ENCODE measurements at places on chromosomes 6 and 20.
A peak's percentile ranks its signal among the peaks of the same experiment; 100 is the strongest.

DNA sequence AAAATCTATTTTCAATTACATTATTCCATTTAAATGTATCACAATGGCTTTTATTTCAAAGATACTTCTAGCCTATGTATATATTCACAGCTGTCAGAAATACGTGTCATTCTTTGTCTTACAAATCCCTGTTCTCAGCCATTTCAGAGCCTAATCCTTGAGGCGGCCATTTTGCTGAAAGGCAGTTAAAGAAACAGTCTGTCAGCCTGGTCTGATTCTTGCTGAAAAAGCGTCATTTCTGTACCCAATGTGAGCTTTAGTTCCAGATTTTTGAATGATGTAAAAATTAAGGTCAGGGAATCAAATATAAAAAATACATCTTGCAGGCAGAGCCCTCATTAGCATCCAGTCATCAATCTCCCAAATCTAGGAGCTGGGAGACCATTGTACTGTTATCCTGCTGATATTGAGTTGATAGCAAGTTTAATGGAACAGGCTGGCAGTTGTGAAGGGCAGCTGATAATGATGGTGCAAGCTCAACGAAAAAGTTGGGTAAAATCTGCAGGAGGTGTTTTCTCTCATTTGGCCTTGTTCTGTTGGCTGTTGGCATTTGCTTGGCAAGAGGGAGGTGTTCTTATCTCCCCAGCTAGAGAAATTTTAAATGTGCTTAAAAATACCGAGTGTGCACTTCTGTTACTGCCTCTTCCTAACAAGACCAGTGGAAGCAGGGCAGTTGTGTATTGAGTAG is 314.8 kb downstream of the SOX4 start:
- no peak for DNase-seq

- no peak for DNase-seq
Measured at GRCh38 chr6:19830171-19830570, 7.0 kb upstream of the ID4 start.

DNA sequence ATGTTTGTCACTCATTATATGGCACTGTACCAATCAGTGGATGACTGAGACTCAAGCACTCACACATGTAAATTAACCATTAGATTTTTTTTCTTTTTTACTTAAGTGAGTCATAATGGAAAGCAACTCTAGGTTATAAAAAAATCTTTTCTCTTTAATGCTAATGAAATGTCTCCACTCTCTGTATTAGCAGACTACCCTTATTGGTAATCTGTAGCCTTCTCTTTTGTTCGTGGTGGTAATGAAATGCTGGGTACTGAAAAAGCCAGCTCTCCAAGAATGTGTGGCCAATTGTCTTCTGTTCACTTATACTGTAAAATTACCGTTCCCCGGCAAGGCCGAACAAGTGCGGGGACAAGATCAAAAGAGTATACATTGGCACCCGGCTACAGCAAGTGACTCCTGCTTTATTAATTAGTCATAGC is 69.0 kb downstream of the AFG1L start:
- no peak for DNase-seq

DNA sequence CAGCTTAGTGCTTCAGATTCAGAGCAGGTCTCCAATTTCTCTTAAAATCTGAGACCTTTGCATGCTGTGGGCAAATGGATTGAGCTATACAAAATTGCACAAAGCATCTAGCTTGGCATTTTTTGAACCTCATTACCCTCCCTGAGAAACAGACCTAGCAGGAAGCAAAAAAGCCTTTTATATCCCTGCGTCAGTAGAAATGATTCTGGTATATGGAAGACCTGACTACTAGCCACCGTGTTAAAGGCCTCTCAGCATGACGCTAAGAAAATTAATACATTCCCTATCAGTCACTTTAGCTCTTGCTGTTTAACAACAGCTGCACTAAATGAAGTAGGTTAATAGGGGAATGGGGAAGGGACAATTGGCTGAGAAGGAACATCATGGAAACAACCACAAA is 110.7 kb upstream of the SMLR1 start:
- DNase-seq = no peak

DNA sequence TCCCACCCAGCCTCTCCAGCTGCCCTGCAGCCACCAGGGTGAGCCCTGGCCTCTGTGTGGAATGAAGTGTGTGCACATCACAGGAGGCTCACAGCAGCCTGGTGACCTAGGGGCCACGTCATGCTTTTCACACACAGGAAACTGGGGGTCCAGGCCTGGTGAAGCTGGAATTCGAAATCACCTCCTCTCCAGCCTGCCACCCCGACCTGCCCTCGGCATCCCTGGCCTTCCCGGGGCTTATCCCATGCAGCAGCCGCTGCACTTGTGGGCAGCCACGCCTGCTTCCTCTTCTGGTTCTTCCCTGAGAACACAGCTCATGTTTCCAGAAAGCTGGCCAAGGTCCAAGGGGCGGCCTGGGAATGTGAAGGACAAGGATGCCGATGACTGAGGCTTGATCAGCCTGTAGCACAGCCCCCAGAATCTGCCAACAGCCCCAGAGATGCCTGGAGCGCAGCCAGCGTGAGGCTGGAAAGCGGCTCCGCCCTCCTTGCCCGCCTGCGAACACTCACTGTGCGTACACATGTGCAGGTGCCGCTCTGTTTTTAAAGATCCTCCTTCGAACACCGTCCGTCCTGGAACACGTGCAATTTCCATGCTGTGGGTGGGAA is 4.2 kb upstream of the NTSR1 start:
- DNase-seq = no peak

- DNase-seq = no peak
Measured at GRCh38 chr6:11023032-11023431, 21.1 kb downstream of the ELOVL2 start.

DNA sequence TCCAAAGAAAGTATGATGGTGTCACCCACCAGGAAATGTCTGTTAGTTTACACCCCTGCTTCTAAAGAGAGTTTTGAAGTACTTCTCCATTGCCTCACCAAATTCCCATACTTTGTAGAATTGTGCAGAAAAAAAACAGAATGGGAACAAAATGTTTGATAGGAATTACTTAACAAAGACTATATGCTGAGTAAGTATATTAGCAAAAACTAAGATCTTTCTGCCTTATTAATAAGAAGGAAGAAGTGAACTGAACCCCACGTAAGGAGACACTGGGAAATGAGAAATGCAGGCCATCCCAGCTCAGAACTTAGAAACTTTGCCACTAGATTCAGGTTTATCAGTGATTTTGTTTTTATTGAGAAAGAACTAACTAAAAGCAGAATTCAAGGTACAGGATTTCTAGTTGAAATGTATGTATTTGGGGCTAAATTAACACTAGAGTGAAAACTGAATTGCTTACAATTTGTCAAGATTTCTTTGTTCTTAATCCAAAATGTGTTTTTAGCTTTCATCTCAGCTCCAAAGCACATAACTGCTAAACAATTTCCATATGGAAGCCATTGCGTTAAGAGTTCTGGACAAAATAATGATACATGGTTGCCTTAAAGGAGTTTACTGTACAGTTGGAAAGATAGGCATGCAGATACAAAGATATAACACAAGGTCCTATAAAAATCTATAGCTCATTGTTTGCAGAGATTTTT is 102.7 kb upstream of the BMP5 start:
- no peak for DNase-seq

GRCh38 chr20:19735446-19735845 is 22.6 kb upstream of the RIN2 start:
- DNase-seq = peak; percentile 64

DNA sequence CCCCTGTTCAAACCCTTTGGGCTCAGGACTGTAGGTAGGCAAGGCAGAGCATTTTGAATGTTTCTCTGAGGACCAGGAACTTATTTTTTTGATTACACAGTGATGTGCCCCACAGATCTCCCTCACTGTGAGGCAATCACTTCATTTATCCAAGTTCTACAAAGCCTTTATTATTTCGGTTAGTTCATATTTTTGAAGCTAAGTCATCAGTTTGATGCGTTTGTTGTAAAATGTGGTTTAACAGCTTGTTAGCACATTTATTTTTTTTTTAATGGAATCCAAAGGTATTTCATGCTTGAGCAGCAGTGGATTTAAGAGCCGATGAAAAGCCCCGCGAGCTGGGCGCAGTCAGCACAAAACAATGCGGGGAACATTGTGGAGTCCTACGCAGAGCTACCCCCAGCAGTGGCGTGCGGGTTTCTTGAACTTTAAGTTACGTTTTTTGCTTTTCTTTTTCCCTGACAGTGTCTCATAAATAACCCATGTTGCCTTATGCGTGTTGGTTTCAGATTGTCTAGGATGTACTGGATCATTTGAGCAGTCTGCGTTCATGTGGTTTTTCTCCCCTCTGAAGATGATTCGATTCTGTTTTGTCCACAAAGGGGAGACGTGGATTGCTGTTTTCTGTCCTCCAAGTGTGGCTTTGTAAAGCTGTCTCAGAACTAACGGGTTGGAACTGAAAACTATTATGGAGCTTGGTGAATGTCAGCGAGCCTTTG is 233.6 kb upstream of the BMP2 start:
- DNase-seq = no peak

GRCh38 chr6:116615937-116616736 is at the start of gene RSPH4A:
TSS of gene RSPH4A (plus strand) at chr6:116616479. CDS start at chr6:116616624, 145 bp downstream.
- DNase-seq = no peak

DNA sequence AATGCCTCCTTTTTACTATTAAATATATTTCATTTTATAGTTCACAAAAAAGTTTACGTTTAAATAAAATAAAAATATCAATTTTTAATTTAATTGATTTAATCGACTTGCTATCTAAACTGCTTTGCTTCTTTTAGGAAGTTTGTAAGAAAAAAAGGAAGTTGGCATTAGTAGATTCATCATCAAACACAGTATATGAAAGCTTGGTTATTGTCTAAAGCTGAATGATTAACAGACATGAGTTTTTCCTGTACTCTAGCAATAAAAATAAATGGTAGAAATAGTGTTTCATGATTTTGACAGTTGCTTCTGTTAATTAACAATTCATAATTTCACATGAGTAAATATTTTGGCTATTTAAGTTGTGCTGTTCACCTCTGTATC is 1285.5 kb upstream of the GJE1 start:
- DNase-seq = no peak

DNA sequence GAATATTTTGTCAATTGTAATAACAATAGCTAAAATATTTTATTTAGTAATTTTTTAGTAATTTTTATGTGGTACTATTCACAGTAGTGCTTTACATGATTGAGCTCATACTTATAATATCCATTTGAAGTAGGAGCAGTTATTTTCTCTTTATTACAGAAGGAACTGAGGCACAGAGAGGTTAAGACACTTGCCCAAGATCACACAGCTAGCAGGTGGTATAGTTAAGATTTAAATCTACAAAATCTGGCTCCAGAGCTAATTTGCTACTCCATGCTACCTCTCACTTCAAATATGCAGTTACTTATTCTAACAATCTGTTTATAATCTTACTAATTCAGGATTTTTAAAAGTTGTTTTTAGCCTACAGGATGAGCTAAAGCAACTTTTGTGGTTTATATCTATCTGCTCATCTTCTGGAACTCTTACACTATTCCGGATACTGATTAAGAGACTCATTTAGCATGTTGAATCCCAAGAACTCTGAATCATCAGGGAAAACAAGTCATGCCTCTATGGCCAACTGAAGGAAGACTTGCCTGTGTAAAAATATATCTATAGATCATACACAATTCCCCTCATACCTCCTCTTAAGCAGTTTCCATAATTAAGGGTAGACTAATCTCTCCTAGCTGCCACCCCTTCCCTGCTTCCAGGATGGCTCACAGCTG is 324.2 kb downstream of the UBE3D start:
- no peak for DNase-seq

DNA sequence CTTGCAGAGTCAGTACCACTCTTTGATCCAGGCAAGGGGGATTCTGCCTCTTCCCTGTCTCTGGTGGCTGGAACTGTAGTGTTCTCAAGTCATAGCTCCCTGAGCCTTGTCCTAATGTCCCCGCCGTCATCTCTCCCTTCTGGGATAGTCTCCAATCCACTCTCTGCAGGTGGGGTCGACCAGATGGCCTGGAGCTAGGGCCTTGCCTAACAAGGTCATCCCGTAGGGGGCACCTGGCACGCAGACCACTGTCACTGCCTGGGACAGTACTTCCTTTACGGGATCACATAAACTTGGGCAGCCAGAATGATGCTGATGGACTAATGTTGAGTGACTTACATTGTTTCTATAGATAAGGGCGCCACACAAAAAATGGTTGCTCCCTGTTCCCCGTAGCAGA is 118.9 kb upstream of the SLC22A23 start:
- DNase-seq = no peak

GRCh38 chr6:69917834-69918233 is 51.5 kb downstream of the COL19A1 start:
- no peak for DNase-seq

GRCh38 chr6:120627612-120628011 is 706.7 kb downstream of the TBC1D32 start:
- no peak for DNase-seq

- no peak for DNase-seq
Measured at GRCh38 chr6:111485342-111485741, 2.3 kb upstream of the REV3L start.

DNA sequence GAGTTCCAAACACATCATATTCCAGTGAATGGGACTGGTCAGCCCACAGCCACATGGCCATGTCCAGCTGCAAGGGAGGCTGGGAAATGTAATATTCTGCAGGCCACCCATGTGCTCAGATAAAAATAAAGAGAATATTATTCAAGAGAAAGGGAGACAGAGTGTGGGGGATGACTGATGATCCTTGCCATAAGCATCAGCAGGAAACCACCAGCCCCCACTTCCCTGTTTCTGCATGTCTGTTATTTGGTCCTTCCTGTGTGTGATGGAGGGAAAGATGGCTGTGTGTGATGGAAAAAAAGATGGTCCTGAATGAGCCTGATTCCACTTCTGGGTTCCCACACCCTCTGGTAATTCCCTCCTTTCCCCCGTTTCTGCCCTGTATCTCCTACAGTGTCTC is 13.1 kb upstream of the RSPO4 start:
- DNase-seq = peak; percentile 31

DNA sequence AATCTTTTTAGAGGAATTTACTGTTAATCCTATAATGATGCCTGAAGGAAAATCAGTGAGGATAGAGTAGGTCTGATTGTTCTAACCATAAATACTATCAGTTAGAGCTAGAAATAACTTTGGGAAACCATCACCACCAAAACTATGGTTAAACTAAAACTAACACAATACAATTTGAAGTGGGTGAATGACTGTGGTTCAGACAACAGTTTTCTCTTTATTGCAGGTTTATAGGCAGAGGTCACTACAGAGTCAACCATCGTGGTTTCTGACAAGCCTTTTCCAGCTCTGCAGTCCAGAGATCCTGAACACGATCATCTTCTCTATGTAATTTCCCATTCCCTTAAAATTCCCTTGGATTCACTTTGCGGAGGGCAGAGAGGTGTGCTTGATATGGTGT is 134.3 kb downstream of the IBTK start:
- DNase-seq = no peak

DNA sequence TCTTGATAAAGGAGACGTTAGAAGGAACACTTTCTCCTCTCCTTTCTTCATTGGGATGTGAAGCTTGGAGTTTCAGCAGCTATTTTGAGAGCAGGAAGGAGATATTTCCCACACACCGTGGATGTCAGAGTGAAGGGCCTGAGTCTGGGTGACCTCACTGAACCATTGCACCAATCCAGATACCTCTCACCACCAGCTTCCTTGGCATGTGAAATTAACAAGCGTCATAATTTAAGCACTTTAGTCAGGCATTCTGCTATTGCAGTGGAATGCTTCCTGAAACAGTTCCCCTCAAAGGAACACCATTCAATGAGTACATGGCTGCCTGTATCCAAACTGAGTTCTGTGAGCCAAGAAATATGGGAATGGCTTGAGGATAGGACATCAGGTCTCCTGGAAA is 83.7 kb downstream of the CHMP4B start:
- no peak for DNase-seq

All from vagina (tissue), 2 donors.